ENCODE measurements at places on chromosomes 1 and 21. TPM values are rescaled to one million over a fixed set of nuclear protein-coding genes. Genes with fewer than 3 reads are reported as not detected.

Gene MTARC1
- 2.9 TPM for total RNA-seq

Gene PIGR
- total RNA-seq, result not detected

Gene GPR25
- total RNA-seq, result not detected

Gene RORC
- total RNA-seq, result not detected

Gene CKS1B
- 23.2 TPM for total RNA-seq

- peak overlapping the region; percentile 65 for H3K27ac ChIP-seq
- peak; percentile 91 for DNase-seq
- H3K36me3 ChIP-seq, result no peaks in the 10 kb centered on the region
- peaks cover 24% of the 10 kb centered on the region for H3K4me1 ChIP-seq
Measured at GRCh38 chr1:21764615-21765423, 18.1 kb downstream of the USP48 start.

- no peaks in the 10 kb centered on the region for H3K36me3 ChIP-seq
- no peak overlapping the region for H3K27ac ChIP-seq
- peak; percentile 77 for DNase-seq
- no peak overlapping the region for H3K4me3 ChIP-seq
- no peaks in the 10 kb centered on the region for H3K4me1 ChIP-seq
- peaks cover 52% of the 10 kb centered on the region for H3K27me3 ChIP-seq
Measured at GRCh38 chr1:22553991-22554522, 9.2 kb upstream of the EPHA8 start.

DNA sequence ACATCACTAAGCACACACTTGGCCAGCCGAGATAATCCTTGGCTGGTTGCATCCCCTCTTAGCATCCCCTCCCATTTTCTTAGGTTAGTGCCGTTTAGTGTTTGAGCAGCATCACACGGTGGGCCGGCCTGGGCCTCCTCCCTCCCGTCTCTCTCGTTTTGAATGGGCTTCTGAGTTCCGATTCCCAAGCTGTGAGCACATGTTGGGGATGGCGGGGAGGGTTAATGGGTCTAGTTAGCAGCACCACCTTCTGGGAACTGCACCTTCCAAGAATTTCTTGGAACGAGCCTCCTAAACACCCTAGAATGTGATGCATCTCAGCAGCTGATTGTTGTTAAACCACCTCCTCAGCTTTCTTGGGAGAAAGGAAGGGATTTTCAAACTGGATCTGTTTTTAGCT lies 73.3 kb downstream of the CNIH3 start:
- H3K4me3 ChIP-seq, result no peak overlapping the region
- DNase-seq, result no peak
- no peaks in the 10 kb centered on the region for H3K4me1 ChIP-seq

- H3K27me3 ChIP-seq, result no peaks in the 10 kb centered on the region
- H3K36me3 ChIP-seq, result no peaks in the 10 kb centered on the region
- H3K27ac ChIP-seq, result no peak overlapping the region
- peaks cover 18% of the 10 kb centered on the region for H3K4me1 ChIP-seq
- no peak for DNase-seq
Measured at GRCh38 chr1:150406483-150406882, 42.5 kb downstream of the RPRD2 start.

DNA sequence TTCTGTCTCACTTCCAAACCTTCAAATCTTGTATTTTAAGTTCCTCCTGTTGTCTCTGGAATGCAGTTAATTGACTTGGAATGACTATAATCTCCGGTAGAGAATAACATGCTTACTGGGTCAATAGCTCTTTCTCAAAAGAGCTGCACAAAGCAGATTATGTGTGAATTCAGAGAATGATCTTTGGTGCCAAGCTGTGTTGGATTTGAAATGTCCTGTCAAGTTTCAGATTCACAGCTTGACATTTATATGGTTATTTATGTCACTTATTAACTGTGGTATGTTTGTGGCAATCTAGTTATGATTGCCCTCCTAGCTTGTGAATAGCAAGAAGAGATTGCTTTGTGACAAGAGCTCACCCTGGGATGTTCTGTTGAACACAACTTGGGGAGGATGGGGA lies 128.3 kb upstream of the KCNE2 start:
- H3K36me3 ChIP-seq, result no peaks in the 10 kb centered on the region
- peaks cover 8% of the 10 kb centered on the region for H3K27me3 ChIP-seq
- H3K27ac ChIP-seq, result no peak overlapping the region
- no peak overlapping the region for H3K4me3 ChIP-seq
- no peak for DNase-seq

GRCh38 chr21:38985568-38986378 lies 180.0 kb downstream of the ETS2 start:
- peak; percentile 97 for DNase-seq
- peak overlapping the region; percentile 22 for H3K4me3 ChIP-seq
- no peaks in the 10 kb centered on the region for H3K36me3 ChIP-seq
- peaks cover 21% of the 10 kb centered on the region for H3K27me3 ChIP-seq
- peak overlapping the region; percentile 81 for H3K27ac ChIP-seq

DNA sequence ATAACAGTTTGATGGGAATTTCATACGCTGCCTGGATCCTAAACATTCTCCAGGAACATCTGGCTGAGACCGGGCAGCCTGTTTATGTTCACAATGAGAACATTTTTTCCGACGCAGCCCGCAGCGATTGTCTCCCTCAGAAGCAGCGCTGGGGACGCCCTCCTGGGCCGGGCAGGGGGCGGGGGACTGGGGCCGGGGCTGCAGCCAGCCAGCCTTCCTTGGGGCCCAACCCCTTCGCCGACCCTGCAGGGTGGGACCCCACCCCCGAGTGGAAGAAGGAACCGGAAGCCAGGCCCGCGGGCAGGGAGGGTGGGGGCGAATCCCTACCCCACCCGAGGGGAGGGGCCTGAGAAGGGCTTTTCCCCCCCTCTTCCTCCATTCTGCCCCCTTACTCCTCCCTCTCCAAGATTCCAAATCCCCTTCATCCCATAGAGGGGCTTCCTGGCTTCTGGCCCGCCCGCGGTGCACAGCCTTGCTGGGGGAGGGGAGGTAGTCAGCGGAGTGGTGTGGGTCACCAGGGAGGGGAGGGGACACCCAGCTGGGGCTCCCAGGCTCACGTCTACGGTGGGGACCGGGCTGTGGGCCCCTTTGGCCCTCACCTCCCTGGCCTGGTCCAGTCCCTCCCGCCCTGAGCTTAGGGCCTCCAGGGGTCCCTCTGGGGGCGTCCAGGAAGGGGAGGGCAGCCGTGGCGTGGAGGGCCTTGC lies 60.6 kb downstream of the WNT9A start:
- H3K36me3 ChIP-seq, result no peaks in the 10 kb centered on the region
- DNase-seq, result peak; percentile 89
- H3K4me1 ChIP-seq, result no peaks in the 10 kb centered on the region
- H3K27me3 ChIP-seq, result no peaks in the 10 kb centered on the region
- H3K4me3 ChIP-seq, result no peak overlapping the region

Measured in osteoblast (primary cell).